ENCODE measurements at places on chromosomes 6 and 20.
A peak's percentile ranks its signal among the peaks of the same experiment; 100 is the strongest.

- DNase-seq = no peak
Measured at GRCh38 chr20:50133041-50133440, 20.1 kb upstream of the UBE2V1 start.

GRCh38 chr6:2038092-2038491, 207.3 kb downstream of the GMDS start:
- DNase-seq = no peak

DNA sequence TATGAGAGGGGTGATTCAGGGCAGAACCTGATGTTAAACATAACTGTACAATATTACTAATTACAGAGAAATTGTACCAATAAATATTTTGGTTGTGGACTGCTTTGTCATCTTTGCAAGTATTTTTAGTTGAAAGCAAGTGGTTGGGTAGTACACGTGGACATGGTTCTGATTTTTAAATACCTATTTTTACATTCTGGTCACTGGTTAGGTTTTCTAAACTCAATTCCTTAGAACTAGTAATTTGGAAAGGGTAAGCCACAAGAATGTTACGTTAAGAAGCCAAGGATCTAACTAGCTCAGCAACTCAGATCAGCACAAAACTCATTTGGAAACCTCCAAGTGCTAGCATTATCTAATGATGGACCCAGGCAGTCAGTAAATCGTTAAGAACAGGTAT, 2.7 kb downstream of the EPB41L2 start:
- no peak for DNase-seq

DNA sequence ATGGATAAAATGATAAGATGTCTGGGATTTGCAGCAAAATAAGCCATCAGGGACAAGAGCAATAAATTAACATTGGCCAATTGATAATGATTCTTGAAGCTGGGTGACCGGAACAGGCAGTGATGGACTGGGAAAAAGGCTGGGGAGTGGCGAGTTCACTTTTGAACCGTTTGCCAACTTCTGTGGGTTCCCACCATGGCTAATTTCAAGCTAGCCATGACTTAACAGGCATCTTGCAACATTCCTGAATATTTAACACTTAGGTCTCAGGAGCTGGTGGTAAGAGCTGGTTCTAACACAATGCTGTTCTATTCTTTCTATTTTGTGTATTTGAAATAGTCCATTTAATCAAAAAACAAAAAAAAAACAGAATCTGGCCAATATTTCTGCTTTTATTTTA, 37.6 kb upstream of the CD83 start:
- DNase-seq = no peak

- DNase-seq = no peak
Measured at GRCh38 chr6:36662827-36663256, 15.7 kb upstream of the CDKN1A start.

DNA sequence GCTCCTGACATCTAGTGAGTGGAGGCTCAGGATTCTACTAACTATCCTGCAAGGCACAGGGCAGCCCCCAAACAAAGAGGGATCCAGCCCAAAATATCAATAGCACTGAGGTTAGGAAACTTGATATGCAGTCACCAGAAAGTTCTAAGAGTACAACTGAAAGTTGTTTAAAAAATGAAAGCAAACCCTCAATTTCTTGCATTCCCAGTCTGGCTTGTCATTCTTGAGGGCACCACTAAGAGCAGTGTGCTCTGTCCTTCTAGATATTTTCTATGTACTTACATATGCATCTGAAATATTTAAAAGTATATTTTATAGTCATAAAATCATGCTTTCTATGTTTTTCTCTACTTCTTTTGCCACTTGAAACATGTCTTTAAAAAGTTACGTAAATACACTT, 35.9 kb downstream of the CST8 start:
- no peak for DNase-seq

- DNase-seq = peak; percentile 41
Measured at GRCh38 chr6:105179244-105180065, at the start of gene POPDC3. POPDC3 (minus strand) TSS chr6:105180014; CDS start chr6:105161909, 18,105 bp downstream.

- no peak for DNase-seq
Measured at GRCh38 chr6:99613409-99613704, 6.7 kb downstream of the PRDM13 start.

DNA sequence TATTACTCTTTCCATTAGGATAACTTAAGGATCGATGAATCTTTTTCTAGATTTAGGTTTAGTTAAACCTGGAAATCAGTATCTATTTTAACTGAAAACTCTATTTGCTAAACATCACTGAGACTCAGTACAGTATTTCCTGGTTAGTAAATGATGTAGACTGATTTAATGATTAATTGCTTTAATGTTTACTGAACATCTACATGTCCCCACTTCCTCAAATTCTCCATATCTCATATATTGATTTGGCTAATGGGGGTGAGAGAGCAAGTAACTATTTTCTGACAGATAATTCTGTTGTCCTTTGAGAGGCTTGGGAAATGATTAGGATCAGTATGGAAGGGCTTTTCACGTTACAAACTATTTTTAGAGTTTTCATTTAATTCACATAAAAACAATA, 10.3 kb downstream of the MKKS start:
- no peak for DNase-seq

- no peak for DNase-seq
Measured at GRCh38 chr6:48560408-48560807, 449.4 kb upstream of the PTCHD4 start.

GRCh38 chr6:126026001-126026400, 39.7 kb downstream of the TRMT11 start:
- no peak for DNase-seq

Data from anterior cingulate cortex (tissue), 58 donors.